ENCODE measurements at places on chromosomes 7 and 10.

GRCh38 chr10:12656518-12657142 lies 307.3 kb downstream of the CAMK1D start:
- peak; percentile 53 for DNase-seq

DNA sequence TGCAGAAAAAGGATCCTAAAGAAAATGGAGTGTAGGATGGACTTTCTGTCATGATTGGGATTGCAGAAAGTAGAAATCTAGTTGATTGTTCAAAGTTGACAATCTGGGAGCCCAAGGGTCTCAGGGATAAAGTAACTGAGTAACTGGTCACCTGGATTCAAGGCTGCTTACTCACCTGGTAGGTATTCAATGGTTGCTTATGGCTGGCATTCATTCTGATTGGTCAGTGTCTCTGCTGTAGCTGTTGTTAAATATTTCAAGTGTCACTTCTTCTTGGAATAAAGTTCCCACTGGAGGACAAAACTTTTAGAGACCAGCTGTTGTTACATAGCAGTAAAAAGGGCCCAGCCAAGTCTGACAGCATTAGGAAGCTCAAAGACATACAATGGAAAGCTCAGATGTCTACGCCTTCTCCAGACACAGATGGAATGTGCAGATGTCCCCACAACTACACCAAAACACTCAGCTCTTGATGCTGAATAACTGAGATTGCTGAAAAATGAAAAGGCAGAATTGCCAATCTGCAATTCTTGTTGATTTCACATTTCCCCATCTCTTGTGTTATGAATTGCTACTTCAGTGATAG lies 106.9 kb downstream of the ZNF467 start:
- no peak for DNase-seq

- DNase-seq, result no peak
Measured at GRCh38 chr7:2170576-2171521, 61.9 kb downstream of the MAD1L1 start.

DNA sequence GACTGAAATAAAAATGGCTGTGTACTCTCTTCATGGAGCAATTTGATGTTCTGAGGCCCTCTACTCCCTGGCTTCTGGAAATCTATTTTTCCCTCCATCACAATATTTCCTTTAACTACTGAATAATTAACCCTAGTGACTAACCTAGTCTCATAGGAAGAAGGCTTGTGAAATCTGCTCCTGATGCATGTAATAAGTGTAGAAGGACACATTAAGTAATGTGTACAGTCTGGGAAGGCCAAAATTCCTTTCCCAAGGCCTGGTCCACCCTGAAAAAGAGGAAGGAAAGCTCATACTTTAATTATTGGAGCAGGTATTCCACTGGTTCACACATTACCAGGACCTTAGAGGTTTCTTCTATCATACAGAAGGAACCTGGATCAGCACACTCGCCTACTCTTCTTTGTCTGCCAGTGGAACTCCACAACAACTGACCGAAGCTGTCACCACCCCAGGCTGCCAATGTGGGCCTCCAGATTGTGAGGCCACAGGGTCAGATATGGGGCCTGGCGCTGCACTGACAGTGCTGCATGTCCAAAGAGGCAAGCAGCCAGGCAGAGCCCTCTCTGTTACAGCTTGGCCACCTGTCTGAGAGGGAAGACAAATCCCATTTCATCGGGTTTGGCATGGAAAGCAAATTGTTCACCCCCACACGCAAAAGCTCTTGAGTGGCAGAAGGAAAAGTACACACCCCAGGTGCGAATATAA lies 54.4 kb upstream of the FAM133B start:
- DNase-seq, result no peak

- no peak for DNase-seq
Measured at GRCh38 chr7:111952783-111953182, 253.4 kb downstream of the DOCK4 start.

DNA sequence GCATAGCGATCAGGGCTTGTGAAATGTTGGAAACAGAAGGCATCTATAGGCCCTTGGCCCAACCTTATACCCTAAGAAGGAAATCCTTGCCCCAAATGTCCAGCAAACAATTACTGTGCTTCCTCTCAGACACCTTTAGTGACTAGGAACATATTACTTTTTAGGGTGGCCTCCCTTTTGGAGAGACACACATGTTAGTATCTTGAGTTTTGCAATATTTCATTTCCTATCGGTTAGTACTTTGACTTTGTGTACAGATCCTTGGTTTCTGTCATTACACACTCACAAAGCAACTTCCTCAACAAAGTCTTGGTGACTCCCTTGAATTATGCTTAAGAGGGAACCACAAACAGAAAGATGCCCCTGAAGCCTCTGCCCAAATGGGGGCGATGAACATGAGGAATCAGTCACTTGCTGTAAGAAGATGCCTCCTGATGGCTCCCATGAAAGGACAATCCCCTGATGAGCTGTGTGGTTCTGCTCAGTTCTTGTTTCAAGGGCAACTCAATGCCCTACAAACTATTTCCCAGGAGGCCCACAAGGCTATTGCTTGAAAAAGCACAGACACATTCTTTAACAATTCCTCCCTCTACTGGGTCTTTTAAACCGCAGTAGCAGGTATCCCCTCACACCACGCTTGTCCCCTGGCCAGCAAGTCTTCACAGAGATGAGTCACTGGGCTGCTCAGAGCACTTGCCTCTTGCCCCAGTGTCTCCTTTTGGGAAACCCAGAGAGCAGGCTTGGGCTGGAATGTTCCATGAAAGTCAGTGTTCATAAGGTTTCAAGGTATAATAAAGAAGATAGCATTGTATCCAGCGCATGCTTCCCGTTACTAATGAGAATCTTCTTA lies 196.2 kb downstream of the FANK1 start:
- no peak for DNase-seq

GRCh38 chr10:109928475-109928891 lies 5.2 kb upstream of the XPNPEP1 start:
- no peak for DNase-seq

- no peak for DNase-seq
Measured at GRCh38 chr7:80794631-80795573, 123.9 kb downstream of the SEMA3C start.
